ENCODE measurements at places on chromosomes 16 and 17.

DNA sequence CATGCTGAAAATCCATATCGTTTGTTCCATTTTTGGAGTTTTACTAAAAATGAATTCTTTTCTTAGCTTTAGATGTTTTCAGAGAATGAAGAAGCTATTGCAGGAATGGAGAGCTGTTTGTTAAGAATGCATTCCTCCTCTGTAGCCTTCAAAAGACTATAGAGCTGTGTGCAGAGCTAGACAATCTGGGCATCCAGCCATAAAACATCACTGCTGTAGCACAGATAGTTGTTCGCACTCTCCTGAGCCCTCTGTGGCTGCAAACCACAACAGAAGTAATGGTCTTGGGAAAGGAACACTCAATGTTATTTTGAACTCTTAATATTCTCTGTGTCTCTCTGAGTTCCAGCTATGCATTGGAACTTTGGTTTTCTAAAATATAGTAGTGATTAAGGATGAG lies 4.9 kb downstream of the TNRC6C start:
- DNase-seq, result peak; percentile 26

DNA sequence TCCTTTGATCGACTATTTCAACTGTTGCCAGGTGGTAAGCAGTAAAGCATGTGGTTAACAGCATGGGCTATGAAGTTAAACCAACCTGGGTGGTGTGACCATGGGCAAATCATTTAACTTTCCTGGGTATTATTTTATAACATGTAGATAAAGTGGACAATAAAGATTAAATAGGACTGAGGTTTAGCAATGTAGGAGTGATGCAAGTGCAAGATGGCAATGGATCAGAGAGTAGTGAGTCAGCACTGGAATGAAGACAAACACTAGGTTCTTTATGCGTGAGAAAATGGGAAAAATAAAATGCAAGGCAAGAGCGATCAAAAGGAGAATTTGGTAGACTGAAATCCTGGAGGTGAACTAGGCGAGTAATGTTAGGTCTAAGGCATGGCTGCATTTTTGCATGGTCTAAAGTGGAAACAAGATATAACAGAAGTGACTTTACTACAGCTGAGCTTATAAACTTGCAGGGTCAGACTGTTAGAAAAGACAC lies 222.4 kb upstream of the AXIN2 start:
- DNase-seq, result no peak

DNA sequence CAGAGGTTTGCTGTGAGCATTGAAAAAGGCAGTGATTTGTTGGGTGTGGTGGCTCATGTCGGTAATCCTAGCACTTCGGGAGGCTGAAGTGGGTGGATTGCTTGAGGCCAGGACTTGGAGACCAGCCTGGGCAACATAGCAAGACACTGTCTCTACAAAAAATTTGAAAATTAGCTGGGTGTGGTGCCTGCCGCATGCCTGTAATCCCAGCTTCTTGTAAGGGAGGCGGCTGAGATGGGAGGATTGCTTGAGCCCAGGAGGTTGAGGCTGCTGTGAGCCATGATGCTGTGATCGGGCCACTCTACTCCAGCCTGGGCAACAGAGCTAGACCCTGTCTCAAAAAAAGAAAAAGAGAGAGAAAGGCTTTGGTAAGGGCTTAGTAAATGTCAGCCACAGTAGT lies 7.0 kb upstream of the NPIPB2 start:
- no peak for DNase-seq

- DNase-seq, result no peak
These were observed 1.4 kb upstream of the LHX1 start for GRCh38 chr17:36935671-36936454.

GRCh38 chr17:10777131-10777807 lies 26.6 kb downstream of the TMEM238L start:
- DNase-seq, result no peak

GRCh38 chr17:17070931-17071330 lies 28.7 kb downstream of the MPRIP start:
- no peak for DNase-seq

DNA sequence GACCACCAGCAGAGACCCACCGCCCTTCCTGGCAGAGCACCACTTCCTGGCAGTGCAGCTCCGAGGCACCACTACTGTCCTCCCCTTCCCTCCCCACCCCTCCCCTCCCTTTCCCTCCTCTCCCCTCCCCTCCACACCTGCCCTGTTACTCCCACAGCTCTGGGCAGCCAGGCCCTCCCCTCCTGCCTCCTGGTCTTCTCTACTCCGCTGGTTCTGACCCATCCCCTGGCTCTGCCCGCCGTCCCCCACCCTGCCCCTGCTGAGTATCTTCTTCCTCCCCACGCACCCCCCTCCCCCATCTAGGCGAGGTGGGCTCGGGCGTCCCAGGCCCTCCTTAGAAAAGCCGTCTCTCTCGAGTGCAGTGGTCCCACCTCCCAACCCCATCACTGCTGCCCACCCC lies 77.7 kb downstream of the AMFR start:
- no peak for DNase-seq

- DNase-seq, result no peak
These were observed 97.4 kb upstream of the C17orf78 start for GRCh38 chr17:37278247-37278894.

DNA sequence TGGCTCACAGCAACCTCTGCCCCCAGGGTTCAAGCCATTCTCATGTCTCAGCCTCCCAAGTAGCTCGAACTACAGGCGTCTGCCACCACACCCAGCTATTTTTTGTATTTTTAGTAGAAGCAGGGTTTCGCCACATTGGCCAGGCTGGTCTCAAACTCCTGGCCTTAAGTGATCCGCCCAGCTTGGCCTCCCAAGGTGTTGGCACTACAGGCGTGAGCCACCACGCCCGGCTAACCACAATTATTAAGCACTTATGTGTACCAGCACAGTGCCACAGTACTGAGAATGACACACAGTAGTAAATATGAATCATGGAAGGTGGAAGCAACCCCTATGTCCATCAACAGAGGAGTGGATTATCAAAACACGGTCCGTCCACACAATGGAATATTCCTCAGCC lies 49.8 kb downstream of the COTL1 start:
- no peak for DNase-seq

- DNase-seq, result no peak
These were observed 775 bp downstream of the CYTH1 start for GRCh38 chr17:78781104-78781892.

DNA sequence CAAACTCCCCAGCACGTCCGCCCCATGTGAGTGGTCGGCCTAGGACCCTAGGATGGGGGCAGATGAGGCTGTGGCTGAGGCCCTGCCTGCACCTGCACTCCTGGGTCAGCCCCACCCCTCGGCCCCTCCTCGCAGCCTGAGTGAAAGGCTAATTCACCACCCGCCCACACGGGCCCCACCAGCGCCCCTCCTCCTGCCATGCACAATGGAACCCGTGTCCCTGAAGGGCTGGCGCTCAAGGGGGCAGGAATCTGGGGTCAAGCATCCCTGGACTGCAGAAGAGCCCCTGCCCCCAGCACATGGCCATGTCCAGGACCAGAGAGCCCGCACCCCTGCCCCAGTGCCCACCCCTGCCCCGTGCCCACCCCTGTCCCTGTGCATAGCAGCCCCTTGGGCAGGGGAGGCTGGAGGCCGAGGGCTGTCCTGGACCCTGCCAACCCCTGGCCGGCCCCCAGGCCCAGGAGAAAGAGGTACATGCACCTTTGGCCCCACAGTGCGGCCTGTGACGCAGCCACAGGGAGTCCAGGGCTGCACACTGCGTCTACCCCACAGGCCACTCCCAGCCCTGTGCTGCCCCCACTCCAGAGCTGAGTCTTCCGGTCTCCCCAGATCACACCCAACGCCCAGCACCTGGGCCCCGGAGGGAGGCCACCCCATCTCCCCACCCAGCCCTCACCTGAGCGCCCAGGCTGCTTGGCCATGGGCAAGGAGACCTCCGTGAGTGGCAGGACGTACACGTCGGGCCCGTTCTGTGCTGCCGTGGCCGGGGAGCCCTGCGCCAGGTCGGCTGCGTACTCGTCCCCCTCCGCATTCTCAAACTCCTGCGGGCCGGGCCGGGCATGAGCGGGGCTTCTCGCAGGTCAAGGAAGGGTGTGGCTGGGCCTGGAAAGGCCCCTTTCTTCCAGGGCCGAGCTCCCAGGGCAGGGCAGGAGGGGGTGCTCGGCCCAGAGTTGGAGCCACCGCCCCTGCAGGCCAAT lies 34.6 kb upstream of the PVALEF start:
- no peak for DNase-seq

- no peak for DNase-seq
These were observed 46.1 kb downstream of the CYTH1 start for GRCh38 chr17:78735832-78736525.

GRCh38 chr16:9527976-9528375 lies 436.5 kb downstream of the HAPSTR1 start:
- no peak for DNase-seq

GRCh38 chr16:9429646-9430330 lies 338.3 kb downstream of the HAPSTR1 start:
- no peak for DNase-seq

- DNase-seq, result no peak
These were observed 14.7 kb downstream of the AIPL1 start for GRCh38 chr17:6420173-6420641.

GRCh38 chr17:4591529-4591928 lies 7.2 kb downstream of the SMTNL2 start:
- DNase-seq, result no peak

DNA sequence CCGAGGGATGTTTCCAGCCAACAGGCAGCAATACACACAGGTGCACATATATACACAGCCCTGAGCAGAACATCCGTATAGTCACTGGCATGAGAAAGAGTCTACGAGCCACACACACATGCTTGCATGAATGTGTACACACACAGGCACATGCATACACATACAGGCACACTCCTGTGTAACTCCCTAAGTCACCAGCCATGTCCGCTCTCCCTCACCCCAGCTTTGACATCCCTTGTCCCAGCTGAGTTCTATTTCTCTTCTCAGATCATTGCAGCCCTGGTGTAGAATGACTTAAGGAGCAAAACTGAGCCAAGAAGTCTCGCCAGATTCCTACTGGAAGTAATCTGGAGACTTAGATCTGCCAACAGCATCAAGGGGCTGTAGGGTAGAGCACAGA lies 13.1 kb downstream of the CDRT4 start:
- no peak for DNase-seq

GRCh38 chr17:62562656-62563055 lies 64.8 kb upstream of the MRC2 start:
- no peak for DNase-seq

- DNase-seq, result no peak
These were observed 13.8 kb downstream of the NETO2 start for GRCh38 chr16:47129755-47130435.

DNA sequence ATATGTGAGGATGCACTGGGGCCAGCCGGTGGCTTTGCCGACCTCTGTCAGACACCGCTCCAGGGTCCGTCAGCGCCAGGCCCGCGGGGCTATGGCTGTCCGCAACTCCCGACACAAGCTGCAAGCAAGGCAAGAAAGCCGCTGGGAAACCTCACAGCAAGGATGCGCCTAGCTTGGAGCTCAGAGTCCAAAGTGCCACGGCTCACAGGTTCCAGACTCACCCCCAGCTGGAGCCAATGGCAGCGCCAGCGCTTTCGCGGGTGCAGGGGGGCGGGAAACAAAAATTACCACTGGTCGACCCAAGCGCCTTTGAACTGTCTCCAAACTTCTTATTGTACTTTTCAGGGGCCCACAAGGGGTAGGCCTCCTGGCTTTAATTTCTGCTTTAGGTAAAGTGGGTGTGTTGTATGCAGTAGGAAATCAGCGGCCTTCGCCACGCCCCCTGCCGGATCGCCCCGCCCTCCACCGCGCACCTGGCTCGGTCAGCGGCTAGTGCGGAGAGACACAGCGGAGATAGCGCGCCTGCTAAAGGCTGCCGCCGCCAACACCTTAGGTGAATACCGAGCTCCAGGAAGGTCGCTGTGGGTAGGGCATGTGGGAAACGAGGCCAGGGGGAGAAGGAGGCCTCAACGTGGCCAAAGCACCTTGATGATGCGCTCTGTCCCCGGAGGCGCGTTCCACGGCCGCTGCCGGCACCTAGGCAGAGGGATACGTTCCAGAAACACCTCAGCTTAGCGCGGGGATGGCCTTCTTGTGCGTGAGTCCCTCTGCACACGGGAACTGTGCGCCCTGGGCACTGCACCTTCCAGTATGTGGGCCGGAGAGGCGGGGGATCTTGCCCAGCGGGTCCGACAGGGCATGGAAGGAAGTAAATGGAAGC lies 61.0 kb upstream of the RBL2 start:
- peak; percentile 51 for DNase-seq

GRCh38 chr16:82183004-82183397 lies 13.0 kb upstream of the MPHOSPH6 start:
- DNase-seq, result no peak

DNA sequence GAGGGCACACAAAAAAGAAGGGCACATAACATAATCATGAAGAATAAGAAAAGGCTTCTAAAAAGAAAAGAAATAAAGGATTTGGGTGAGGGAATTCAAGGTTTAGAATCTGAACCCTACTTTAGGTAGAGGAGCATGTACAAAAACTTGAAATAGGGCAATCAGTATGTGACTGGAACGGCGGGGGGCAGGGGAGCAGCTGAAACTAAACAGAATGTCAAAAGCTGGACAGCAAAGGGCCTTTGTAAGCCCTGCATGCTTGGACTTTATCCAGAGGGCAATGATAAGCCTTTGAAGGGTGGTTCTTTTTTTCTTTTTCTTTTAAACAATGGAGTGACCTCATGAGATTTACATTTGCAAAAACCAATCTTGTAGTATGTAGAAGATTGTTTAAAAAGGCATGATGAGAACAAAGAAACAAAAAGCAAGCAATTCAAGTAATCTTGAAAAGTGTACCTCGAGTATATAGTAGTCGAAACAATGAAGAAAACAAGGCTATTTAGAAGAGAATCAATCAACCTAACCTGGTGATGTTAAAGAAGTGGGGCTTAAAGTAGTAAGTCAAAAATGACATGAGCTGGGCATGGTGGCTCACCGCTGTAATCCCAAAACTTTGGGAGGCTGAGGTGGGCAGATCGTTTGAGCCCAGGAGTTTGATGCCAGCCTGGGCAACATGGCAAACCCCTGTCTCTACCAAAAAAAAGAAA lies 46.7 kb upstream of the ANKFY1 start:
- no peak for DNase-seq

DNA sequence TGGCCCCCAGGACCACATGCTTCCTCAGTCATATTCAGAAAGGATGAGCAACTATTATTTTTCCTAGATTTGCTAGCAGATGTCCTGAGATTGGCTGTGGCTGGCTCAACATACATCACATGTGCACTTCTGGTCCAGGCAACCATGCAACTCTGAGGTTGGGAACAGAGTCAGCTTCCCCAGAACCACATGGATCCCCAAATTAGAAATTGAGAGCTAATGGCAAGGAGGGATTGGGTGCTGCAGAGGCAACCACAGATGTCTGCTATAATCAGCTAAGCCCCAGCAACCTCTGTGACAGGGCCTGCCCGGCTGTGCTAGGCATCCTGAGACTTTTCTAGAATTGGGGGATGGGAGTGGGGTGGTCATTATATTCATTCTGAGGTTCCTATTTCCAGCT lies 33.8 kb upstream of the CLEC18A start:
- DNase-seq, result no peak

GRCh38 chr16:49788572-49788971 lies 67.3 kb downstream of the ZNF423 start:
- no peak for DNase-seq
